Stimulated activated CD8-positive, alpha-beta memory T cell treated with anti-CD3 and anti-CD28 coated beads, Interleukin-12 subunit alpha, Interleukin-12 subunit beta, amount 100 ng/mL, for 1 hour (primary cell): ENCODE measurements at places on chromosomes 5 and 9.

GRCh38 chr5:170006021-170006420 lies 25.7 kb upstream of the INSYN2B start:
- no peak for DNase-seq

DNA sequence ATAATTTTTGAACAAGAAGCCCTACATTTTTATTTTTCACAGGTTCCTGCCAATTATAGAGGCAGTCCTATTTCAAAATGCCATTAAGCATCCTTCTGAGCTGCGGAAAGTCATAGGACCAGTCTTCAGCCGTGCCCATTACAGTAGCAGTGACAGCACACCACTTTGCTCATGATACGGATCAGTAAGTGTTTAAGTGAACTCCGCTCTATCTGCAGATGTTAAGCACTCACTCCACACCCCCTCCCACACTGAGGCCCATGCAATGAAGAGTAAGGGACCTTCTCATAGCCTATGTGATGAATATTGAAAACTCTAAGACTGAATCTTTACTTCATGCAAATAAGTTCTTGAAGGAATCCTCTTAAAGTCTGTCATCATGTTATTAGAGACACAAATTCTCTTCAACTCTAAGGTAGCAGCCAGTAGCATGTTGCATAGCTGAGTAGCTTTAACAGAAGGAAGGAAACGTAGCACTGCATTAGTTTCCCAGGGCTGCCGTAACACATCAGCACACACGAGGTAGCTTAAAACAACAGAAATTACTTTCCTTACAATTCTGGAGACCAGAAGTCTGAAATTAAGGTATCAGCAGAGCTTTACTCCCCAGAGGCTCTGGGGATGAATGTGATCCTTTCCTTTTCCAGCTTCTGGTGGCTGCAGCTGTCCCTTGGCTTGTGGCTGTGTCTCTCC lies 20.3 kb upstream of the TAF11L2 start:
- no peak for DNase-seq

- DNase-seq: no peak
Measured at GRCh38 chr5:136047858-136048257, 19.1 kb downstream of the TGFBI start.

GRCh38 chr9:108463932-108464606 lies 391.7 kb downstream of the ACTL7B start:
- DNase-seq: no peak

GRCh38 chr5:5308319-5308718 lies 114.2 kb upstream of the ICE1 start:
- no peak for DNase-seq

GRCh38 chr5:39274398-39275085 lies 55.2 kb upstream of the FYB1 start:
- no peak for DNase-seq

DNA sequence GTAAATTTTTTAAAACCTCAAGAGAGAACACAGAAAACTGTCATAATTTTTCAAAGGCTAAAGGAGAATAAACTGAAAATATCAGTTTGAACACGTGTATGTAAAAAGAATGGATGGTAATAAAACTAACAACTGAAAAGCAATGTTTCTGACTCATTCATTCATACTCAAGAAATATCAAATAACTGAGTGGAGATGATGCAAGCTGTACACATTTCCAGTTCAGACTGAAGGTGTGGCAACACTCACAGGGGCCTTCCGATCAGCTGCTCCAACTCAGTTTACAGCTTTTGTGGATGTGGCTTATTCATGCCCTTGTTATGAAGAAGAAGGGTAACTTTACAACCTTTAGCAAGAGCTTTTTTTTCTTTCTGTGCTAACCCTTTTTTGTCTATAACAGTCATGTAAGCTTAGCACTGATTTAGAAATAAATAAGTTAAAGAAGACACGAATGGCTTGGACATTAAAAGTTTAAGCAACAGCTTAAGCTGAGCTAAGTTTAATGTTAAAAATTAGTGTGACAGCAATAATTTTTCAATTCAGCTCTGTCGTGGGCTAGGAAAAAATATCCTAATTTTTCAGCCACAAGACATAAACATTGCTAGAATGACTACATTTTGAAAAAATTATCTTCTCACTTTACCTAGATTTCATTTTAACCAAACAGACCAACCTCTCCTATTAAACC lies 453.5 kb downstream of the RAB3C start:
- no peak for DNase-seq

DNA sequence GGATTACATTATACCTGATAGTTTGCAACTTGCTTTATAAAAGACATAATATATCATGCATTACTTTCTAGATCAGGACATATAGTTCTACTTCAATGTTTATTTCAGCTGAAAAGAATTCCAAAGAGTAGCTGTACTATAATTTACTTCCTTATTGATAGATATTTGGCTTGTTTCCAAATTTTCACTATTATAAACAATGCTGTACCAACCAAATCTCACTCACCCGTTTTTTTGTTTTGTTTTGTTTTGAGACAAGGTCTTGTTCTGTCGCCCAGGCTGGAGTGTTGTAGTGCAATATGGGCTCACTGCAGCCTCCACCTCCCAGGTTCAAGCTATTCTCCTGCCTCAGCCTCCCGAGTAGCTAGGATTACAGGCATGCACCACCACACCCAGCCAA lies 132.7 kb downstream of the GNAQ start:
- no peak for DNase-seq

- no peak for DNase-seq
Measured at GRCh38 chr9:114969269-114969668, 38.9 kb upstream of the TNFSF8 start.

DNA sequence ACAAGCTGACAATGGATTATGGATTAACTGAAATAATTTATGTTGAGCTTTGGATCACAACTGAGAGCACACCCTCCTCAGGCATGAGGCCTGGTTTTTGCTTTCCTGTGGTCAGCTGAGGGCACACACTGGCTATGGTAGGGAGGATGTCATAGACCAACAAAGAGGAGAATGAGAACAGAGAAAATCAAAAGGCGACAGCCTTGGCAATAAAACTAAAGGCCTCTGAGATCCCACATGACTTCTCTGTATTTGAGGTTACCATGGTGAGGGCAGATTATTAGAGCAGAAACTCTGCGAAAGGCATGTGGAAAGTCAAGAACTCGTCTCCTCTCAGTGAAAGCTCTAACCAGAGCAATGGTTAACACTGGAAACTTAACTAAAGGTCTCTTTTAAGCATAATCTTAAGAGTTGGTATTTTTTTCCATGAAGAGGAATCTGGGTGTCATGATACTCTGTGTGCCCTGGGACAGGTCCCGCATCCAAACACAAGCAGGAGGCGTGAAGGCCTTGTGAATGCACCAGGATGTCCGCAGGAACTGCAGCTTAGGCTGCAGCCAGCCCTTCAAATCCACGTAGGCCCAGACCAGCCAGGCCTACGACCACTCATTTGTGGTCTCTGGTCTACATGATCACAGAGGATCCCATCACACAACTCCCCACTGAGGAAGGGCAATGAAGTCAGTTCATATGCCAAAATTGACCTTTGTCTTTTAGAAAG lies 12.4 kb upstream of the MEIKIN start:
- no peak for DNase-seq

- DNase-seq: no peak
Measured at GRCh38 chr5:138186002-138186447, 7.1 kb downstream of the KIF20A start.

GRCh38 chr9:117095081-117095480 lies 319.8 kb downstream of the ASTN2 start:
- no peak for DNase-seq

- no peak for DNase-seq
Measured at GRCh38 chr9:36717276-36717675, 144.6 kb downstream of the MELK start.

DNA sequence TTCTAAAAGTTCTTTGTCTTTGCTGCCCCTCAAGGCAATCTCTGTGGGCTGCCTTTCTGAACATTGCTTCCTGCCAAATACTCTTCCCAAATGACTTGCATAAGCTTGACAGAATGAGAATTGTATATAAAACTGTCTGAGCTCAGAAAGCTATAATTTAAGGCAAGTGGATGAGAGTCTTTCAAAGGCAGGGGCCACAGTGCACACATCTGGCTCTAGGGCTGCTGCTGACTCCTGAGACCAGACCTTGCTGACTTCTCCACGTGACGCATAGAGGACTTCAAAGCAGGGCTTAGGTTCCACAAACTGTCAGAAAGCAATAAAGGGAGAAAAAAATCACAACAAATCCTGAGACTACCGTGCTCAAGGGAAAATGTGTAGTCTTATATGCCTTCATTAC lies 79.4 kb upstream of the DIRAS2 start:
- no peak for DNase-seq

- no peak for DNase-seq
Measured at GRCh38 chr5:116046261-116046660, 14.0 kb downstream of the ARL14EPL start.

DNA sequence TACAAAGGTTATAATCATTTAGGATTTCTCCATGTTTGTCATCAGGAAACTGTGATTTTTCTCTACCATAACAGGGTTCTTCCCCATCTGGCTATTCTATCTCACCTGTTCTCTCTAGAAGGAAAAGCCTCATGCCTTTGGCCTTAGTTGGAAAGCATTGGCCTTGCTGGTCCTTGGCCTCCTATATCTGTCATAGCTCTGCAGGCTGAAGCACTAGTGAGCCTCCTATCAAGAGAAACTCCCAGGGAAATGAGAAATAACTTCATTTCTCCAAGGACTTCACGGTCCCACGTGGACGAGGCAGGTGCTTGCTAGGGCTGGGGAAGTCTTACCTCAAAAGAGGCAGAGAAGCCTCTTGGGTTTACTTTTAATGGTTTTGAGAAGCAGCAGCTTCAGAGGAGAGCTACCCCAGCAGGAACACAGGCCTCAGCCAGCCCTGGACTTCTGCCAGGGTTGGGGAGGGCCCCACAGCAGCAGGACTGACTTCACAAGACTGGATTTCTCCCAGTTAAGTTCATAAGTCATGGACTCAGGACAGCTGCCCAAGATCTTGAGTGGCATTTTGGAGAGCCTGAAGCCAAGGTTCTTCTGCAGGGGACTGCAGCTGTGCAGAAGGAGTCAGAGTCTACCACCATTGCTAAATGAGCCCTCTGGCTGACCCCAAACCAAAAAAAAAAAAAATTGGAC lies 15.8 kb upstream of the PSAT1 start:
- no peak for DNase-seq

DNA sequence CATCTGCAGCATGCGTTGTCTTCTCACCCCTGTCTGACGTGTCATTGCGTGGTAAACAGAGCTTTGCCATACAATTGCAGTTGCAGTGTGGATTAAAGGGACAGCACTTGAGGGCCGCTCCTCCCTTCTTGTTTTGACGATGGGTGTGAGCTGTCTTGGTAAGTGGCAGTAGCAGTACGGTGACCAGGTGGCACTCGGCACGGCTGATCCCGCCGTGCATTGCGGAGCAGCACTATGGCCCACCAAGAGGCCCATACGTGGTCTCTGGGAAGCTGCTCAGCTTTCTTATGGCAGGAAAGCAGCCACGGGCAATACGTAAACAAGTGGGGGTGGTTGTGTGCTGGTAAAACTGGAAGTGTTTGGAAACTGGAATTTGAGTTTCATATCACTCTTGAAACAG lies 25.1 kb downstream of the EHMT1 start:
- DNase-seq: no peak

DNA sequence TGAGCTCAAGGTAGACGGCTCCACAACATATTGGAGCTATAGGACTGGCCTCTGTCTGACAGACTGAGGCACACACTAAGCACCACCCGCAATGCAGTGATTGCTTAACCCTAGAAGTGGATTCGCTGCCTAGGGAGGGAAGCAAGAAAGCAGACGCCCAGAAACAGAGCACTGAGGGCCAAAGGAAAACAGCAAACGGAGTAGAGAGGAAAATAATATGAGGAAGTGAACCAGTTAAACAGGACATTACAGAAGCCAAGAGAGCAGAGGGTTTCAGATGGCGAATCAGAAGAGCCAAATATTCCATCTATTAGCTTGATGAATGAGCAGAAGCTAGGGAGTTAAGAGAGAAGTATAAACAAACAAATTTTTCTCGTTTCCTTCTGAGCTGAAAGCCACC lies 139.2 kb upstream of the LHFPL2 start:
- no peak for DNase-seq

- DNase-seq: no peak
Measured at GRCh38 chr5:133295520-133295919, 243.7 kb downstream of the HSPA4 start.

DNA sequence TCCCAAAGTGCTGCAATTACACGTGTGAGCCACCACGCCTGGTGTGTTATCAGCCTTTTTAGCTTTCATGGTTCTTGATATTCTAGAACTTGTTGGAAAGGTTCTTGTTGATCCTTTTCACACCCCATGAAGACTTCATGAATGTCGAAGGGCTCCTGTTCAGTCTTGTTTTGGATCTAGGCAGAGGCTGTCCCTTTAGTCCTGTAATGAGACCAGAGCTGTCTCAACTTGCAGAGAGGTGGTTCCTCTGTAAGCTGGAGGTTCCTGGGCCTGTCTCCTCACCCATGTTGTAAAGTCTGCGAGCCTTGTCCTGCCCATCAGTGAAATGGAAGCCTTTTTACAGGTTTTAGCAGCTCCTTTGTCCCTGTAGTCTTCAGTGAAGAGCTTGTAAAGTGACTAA lies 38.2 kb downstream of the PRRC2B start:
- DNase-seq: no peak

- DNase-seq: no peak
Measured at GRCh38 chr5:69467442-69468225, 25.0 kb upstream of the OCLN start.

DNA sequence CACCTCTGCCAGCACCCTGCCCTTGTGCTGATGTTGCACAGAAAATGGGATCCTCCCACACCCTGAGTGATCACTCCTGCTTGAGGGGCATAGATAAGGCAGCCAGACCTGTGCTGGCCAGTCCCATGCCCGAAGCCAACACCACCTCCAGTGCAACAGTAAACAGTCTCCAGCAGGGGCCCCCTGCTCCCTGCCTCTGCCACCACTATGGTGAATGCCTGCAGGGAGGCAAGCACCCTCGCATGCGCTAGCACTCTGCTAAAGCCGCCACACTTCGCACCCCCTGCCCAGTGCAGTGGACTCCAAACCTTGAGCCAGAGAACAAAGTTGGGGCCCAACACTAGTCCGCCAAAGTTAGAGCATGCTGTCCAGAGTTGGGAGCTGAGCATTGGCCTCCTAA lies 118.7 kb downstream of the PJA2 start:
- DNase-seq: no peak

DNA sequence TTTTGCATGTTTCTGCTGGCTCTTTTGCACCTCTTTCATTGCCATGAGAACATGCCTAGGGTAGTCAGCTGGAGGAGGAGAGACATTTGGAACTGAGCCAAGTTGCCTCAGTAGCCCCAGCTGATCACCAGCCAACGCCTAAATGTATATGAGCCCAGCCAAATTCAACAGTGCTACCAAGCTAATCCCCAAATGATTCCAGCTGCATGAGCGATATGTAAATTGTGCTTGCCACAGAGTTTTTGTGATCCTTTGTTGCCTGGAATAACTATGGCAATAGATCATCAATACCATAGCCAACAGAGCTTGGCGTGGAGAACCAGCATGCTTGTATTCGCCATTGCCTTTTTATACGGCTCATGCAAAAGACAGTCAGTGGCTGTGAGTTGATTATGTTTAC lies 110.5 kb downstream of the PRDM6 start:
- no peak for DNase-seq
